ENCODE measurements at places on chromosomes 13 and 19. TPM values are rescaled to one million over a fixed set of nuclear protein-coding genes. Genes with fewer than 3 reads are reported as not detected.

DNA sequence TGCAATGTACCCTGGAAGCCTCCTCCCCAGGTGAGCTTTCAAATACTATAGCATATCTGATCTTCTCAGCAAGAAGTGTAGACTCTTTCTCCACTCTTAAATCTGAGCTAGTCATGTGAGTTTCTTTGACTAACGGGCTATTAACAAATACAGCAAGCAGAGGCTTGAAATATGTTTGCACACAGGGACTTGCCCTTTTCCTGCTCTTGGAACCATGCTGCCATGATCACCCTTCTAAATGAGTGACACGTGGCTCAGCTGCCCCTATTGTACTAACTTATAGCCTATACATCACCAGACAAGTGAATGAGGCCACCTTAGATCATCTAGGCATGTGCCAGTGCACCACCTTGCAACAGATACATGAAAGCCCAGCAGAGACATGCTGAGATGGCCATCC lies 13.3 kb upstream of the SUCLA2 start:
- DNase-seq: no peak

DNA sequence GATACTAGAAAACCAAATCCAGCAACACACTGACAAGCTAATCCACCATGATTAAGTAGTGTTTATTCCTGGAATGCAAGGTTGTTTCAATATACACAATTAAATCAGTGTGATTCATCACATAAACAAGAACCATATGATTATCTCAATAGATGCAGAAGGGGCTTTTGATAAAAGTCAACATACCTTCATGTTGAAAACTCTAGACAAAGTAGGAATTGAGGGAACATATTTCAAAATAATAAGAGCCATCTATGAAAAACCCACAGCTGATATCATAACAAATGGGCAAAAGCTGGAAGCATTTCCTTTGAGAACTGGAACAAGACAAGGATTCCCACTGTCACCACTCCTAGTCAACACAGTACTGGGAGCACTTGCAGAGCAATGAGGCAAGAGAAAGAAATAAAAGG lies 213.6 kb upstream of the CSNK1A1L start:
- no peak for DNase-seq

The PNMA8B gene
- 1.1 TPM for total RNA-seq

The CGB1 gene
- not detected for total RNA-seq

- no peak for DNase-seq
These were observed 6.9 kb downstream of the MKNK2 start for GRCh38 chr19:2043961-2044708.

- no peak for DNase-seq
These were observed 307.5 kb downstream of the RBM26 start for GRCh38 chr13:79098596-79098995.

The RFXANK gene
- total RNA-seq: 50.6 TPM

GRCh38 chr19:18517606-18518005 lies 4.3 kb downstream of the ELL start:
- DNase-seq: no peak

All from ureter (tissue), 1 donor.